A549 treated with DMSO at 1 μM for 4 hours (cell line): ENCODE measurements at places on chromosomes 12 and 14. TPM values are rescaled to one million over a fixed set of nuclear protein-coding genes. Genes with fewer than 3 reads are reported as not detected.

Gene ARHGEF25
- 5.6 to 6.9 TPM (median 6.1 TPM) in 5 replicates for total RNA-seq

Gene METTL25
- 1.9 to 3.6 TPM (median 3.0 TPM) in 5 replicates for total RNA-seq

Gene SERPINA10
- 0.06 TPM in 1 of 5 replicates, not detected in the others for total RNA-seq

Gene FANCM
- 5.4 to 7.1 TPM (median 6.2 TPM) in 5 replicates for total RNA-seq

Gene SLC10A1
- total RNA-seq, result not detected in 5 replicates

Gene BORCS5
- total RNA-seq, result 8.3 to 10.7 TPM (median 9.7 TPM) in 5 replicates

Gene CLEC1B
- not detected in 5 replicates for total RNA-seq

Gene SSPN
- 0.25 to 0.61 TPM (median 0.48 TPM) in 5 replicates for total RNA-seq

Gene EML1
- total RNA-seq, result 39.1 to 50.1 TPM (median 43.4 TPM) in 5 replicates

Gene PARPBP
- 20.5 to 27.2 TPM (median 25.6 TPM) in 5 replicates for total RNA-seq

Gene SIX4
- 2.5 to 4.6 TPM (median 3.9 TPM) in 5 replicates for total RNA-seq

Gene RASSF8
- 6.8 to 12.3 TPM (median 10.4 TPM) in 5 replicates for total RNA-seq

Gene MMP19
- total RNA-seq, result 0.06 to 0.24 TPM (median 0.13 TPM) in 5 replicates

Gene LRTM2
- 0.08 to 0.18 TPM in 2 of 5 replicates, not detected in the others for total RNA-seq

Gene BCL2L14
- total RNA-seq, result not detected in 5 replicates

Gene SNW1
- total RNA-seq, result 76.8 to 96.9 TPM (median 80.6 TPM) in 5 replicates

Gene CLEC4A
- total RNA-seq, result 0.12 to 0.37 TPM (median 0.19 TPM) in 3 of 5 replicates, not detected in the others

Gene GRIP1
- total RNA-seq, result 2.1 to 3.3 TPM (median 2.8 TPM) in 5 replicates

Gene CLEC4D
- total RNA-seq, result not detected in 5 replicates

Gene DEPDC4
- total RNA-seq, result 1.3 to 2.0 TPM (median 1.4 TPM) in 5 replicates

Gene EGLN3
- 3.7 to 6.1 TPM (median 5.1 TPM) in 5 replicates for total RNA-seq

Gene POTEG
- not detected in 5 replicates for total RNA-seq

Gene TOMM20L
- total RNA-seq, result not detected in 5 replicates

Gene KIF5A
- total RNA-seq, result 0.18 to 0.30 TPM (median 0.21 TPM) in 5 replicates

Gene RBP5
- total RNA-seq, result not detected in 5 replicates

Gene C1QL4
- 4.4 to 6.0 TPM (median 4.8 TPM) in 5 replicates for total RNA-seq

Gene CLEC2D
- total RNA-seq, result 0.37 to 0.81 TPM (median 0.63 TPM) in 5 replicates

Gene PLEKHG7
- 0.02 to 0.16 TPM in 2 of 5 replicates, not detected in the others for total RNA-seq

Gene SETD1B
- total RNA-seq, result 13.3 to 17.8 TPM (median 15.8 TPM) in 5 replicates

Gene BTG1
- 73.8 to 113 TPM (median 90.5 TPM) in 5 replicates for total RNA-seq

Gene CLEC6A
- total RNA-seq, result not detected in 5 replicates

Gene LRRC9
- total RNA-seq, result not detected in 5 replicates

Gene PAX9
- 2.0 to 2.7 TPM (median 2.6 TPM) in 5 replicates for total RNA-seq

Gene DTX1
- 0.23 to 0.50 TPM (median 0.34 TPM) in 5 replicates for total RNA-seq
